Stimulated activated CD8-positive, alpha-beta memory T cell treated with anti-CD3 and anti-CD28 coated beads, Interleukin-7, amount 100 ng/mL, for 1 hour (primary cell): ENCODE measurements at places on chromosomes 11 and 22.
A peak's percentile ranks its signal among the peaks of the same experiment; 100 is the strongest.

DNA sequence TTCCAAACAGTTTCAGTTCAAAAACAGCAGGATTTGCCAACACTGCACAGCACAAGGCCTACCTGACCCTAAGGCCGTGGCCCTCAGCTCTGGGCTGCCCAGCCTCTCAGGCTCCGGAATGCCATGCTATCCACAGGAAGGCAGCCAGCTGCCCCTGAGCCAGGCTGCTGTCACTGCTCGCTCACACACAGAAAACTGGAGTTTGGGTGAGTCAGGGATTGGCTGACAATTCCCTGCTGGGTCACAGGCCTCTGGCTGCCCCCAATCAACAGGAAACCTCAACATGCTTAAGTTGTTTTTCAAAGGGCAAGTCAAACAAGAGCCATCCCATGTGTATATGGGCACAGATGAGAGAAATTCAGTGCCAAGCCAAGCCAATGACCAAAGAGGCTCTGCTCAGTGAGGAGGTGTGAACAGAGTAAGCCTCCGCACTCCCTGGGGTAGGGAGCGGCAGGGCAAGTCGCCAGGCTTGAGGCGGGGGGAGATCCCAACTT is 50.2 kb downstream of the RPL27A start:
- DNase-seq: no peak

DNA sequence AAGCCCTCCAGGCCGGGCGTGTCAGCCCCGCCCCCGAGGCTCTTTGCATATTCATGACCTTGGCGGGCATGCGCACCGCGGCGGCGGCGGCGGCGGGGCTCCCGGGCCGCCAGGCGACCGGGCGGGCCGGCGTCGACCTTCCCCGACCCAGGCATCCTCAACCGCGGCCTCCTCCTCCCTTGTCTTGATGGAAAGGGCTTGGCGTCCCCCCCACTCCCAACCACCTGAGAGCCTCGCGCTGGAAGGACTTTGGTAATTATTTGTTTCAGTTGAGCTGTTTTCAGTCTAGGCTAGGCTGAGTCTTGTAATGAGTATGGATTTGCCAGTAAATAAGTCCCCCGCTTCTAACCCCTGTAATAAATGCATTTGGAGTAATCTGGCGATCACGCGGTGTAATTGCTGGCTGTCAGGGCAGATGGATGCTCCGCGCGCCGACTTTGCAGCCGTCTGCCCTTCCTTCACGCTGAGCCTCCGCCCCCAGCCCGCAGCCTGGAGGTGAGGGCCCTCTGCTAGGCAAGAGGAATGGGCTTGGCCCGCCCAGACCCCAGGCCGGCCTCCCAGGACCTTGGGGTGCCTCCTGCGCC is 25.2 kb downstream of the FLRT1 start:
- DNase-seq: peak; percentile 25

- no peak for DNase-seq
These were observed 9.0 kb upstream of the HTR3B start for GRCh38 chr11:113895367-113896155.

GRCh38 chr22:20298803-20299745 is 20.8 kb downstream of the DGCR6L start:
- DNase-seq: peak; percentile 72

DNA sequence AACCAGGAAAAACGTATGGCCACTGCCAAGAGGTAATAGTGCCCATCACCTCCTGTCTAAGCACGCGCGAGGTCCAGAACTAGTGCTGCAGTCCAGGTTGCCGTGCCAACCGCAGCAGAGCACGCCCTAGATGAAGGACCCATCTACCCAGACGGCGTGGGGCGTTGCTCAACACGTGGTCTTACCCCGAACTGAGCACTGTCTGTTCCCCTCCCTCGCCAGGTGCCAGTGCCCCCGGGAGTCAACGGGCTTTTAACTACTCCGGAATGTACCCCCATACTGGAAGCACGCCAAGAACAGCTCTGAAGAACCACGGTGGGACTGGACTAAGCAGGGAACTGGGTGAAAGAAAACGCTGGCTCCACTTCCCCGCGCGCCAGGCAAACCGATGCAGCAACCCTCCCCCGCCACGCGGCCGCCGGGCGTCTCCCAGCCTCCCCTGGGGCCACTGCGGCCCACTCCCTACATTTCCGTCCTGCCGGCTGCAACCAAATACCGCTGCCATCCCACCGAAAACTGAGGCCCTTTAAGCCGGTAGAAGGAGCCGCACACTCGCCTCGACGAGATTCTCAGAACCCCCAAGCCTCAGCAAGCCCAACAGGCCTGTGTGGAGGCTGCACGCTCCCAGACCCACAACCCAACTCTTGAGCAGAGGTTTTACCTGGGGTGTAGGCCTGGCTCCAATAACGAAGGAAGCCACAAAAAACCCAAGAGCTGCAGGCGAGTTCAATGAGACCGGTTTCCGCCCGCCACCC is at the start of gene HSPA8:
TSS of gene HSPA8 (minus strand) at position 734 of the 755 bp plus-strand sequence. CDS start 812 bp downstream, outside the sequence.
- DNase-seq: peak; percentile 32

- no peak for DNase-seq
These were observed 101.4 kb upstream of the ARHGAP42 start for GRCh38 chr11:100585728-100586127.

GRCh38 chr22:31192513-31192912 is 19.6 kb upstream of the LIMK2 start:
- DNase-seq: no peak
